ENCODE measurements at places on chromosomes 3 and 15. TPM values are rescaled to one million over a fixed set of nuclear protein-coding genes. Genes with fewer than 3 reads are reported as not detected.

NRG4 gene
- not detected for total RNA-seq

BDH1 gene
- 21.2 TPM for total RNA-seq

DUOXA2 gene
- total RNA-seq: not detected

- no peak for DNase-seq
Observed at GRCh38 chr3:143795874-143796273, 52.4 kb downstream of the SLC9A9 start.

DNA sequence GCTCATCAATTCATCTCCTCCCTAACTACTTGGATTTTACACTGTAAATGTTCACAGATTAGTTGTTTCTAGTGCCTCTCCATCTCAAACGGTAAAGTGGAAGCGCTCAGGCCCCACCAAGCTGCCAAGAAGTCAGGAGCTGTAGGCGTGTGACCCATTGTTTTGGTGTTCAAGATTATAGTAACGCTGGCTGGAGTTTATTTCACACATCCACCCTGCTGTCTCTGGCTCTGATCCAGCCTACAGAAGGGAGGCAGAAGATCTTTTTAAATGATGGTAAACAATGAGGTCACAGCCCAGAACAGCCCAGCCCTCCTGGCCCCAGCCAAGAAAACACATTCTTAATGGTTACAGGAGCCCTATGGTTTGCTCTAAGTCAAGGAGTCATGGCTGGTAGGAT is 25.7 kb upstream of the GALNT15 start:
- DNase-seq: no peak

TMEM266 gene
- 0.04 TPM for total RNA-seq

CASR gene
- not detected for total RNA-seq

- DNase-seq: peak; percentile 28
Observed at GRCh38 chr3:157493627-157494550, 9.3 kb downstream of the VEPH1 start.
